ENCODE measurements at places on chromosomes 7 and 10.

GRCh38 chr7:54904130-54904529 lies 114.7 kb upstream of the EGFR start:
- DNase-seq: no peak

DNA sequence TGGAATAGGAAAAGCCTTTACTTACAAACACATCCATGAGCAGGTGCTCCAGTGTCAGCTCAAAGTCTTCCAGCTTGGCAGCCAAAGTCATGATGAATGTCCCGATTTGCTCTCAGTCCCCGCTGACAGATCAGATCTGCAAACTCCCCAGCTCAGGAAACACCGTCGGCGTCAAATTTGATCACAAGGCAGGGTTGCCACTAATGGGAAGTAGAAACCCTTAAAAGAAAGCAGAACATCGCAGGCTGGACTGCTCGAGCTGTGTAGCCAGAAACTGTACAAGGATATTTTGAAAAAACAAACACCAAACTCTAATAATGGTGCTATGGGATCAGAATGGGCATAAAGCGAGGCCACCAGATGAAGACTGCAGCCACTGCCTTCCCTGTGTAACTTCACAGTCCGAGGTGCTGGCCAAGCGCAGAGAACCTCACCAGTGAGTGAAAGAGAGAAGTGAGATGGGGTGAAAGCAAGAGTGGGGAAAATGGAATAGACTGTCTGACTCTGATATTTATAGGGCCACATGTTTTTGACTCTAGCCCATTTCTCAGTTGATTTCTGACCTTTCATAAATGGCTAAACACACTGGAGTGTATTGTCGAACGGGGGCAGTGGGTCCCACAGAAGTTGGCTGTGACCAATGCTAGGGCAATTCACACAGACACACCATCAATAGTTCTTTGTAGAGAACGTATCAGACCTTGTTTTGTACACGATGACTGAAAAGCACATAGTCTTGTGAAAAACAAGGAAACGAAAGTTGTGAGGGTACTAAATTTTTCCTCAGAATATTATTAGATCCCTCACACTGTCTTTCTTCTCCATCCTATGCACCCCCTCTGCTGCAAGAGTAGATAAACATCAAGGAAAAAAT lies 306.2 kb downstream of the FRMD4A start:
- DNase-seq: no peak

DNA sequence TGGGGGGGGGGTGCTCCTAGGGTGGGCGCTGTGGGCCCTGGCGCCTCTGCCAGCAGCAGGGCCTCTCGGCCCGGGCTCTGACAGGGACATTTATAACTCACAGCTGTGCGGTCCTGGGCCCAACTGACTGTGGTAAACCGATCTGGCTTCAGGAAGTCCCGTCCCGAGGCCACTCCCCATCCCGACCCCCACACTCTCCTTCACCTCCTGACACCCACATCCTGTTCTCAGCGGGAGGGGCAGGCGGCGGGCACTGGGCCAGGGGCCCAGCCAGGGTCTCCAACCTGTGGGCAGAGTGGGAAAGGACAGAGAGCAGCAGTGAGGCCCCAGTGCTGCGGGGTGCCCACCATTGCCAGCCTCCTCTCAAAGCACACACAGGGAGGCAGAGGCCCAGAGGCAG lies 69.1 kb downstream of the ZMIZ1 start:
- no peak for DNase-seq

GRCh38 chr7:64541438-64542359 lies 21.2 kb downstream of the ZNF680 start:
- DNase-seq: no peak

DNA sequence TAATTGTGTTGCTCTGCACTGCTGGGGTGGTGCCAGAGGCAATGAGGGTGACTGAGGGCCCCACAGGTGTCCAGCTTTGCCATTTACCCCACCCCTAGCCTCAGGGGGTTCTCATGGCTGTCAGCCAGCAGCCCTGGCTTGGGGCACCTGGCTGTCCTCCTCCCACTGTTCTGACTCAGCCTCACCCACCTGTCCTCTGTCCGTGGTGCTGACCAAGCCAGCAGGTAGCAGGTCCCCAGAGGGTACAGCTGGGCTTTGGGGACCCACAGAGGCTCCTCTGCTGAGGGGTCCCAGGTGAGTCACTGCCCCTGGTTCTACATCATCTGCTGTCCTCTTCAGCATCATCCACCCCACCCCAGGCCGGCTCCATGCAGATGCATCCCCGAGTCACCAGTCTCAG lies 32.2 kb upstream of the ZNF716 start:
- no peak for DNase-seq

- DNase-seq: no peak
Observed at GRCh38 chr10:132832186-132832969, 46.4 kb upstream of the NKX6-2 start.

GRCh38 chr10:32307609-32308008 lies 39.3 kb downstream of the EPC1 start:
- DNase-seq: no peak

DNA sequence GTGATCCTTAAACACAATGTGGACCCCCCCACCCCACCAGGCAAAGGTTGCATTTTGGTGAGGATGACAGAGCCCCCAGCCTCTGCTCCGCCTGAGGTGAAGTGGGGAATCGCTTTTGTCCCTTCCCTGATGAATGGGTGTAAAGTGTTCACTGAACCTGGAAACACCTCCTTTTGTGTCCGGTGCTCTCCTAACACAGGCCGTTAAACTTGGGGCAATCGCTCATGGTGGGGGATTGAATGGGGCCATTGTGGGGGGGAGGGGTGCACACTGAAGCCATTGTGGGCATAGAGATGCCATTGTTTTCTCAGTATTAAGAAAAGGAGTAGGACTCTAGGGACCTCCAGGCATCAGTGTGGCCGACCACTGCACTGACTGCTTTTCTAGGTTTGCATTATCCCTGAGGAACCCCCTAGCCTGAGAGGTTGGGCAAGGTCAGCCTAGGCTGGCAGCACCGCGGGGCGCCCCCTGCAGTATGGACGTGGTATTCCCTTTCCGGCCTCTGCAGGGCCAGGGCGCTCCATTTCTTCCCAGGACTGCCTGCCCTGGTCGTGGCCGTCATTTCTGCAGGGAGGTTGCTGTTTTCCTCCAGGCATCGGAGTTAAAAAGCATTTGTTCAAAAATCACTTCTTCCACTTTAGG lies 158.3 kb downstream of the TCF7L2 start:
- DNase-seq: no peak

GRCh38 chr7:142412551-142413193 lies 154.8 kb upstream of the PRSS58 start:
- no peak for DNase-seq

- DNase-seq: no peak
Observed at GRCh38 chr10:32379318-32379949, 32.5 kb upstream of the EPC1 start.

DNA sequence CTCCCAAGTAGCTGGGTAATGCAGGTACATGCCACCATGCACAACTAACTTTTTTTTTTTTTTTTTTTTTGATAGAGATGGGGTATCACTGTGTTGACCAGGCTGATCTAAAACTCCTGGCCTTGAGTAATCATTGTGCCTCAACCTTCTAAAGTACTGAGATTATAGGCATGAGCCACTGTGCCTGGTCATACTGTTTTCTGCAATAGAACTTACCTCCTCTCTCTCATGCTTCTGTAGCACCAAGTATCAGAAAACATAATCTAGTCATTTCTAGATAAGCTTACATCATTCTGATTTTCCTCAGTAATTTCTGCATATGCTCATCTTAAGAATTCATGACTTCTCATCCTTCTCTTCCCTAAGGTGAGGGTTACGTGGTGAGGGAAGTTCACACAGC lies 210.0 kb downstream of the IMMP2L start:
- DNase-seq: no peak

- DNase-seq: no peak
Observed at GRCh38 chr7:8283968-8284367, 22.0 kb upstream of the ICA1 start.

DNA sequence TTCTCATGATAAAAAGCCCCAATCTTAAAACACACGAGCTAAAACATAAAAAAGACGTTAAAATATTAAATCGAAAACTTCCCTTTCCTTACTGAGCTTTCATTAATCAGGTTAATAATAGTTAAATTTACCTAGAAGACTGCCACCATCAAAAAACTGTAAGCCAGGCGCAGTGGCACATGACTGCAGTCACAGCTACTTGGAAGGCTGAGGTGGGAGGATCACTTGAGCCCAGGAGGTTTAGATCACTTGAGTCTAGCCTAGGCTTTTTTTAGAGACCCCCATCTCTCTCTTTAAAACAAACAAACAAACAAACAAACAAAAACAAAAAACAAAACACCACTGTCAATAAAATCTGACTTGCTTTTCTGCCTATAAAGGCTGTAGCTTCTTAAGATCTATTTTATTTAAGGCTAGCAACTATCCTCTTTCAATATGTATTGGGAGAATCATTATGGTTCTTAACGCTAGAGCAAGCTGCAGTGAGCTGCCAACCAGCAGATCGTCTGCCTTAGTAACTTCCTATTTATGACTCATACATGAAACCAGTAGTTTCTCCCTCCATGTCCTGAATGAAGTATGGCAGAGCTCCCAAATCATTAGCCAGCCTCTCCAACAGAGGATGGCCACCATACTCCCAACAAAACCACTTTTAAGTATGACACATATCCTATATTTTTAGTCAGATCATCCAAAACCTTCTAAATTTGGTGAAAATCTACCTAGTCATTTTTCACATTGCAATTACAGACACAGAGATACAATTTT lies 163.7 kb downstream of the SRPK2 start:
- DNase-seq: no peak

GRCh38 chr7:122136639-122137245 lies 7.3 kb downstream of the AASS start:
- DNase-seq: no peak

DNA sequence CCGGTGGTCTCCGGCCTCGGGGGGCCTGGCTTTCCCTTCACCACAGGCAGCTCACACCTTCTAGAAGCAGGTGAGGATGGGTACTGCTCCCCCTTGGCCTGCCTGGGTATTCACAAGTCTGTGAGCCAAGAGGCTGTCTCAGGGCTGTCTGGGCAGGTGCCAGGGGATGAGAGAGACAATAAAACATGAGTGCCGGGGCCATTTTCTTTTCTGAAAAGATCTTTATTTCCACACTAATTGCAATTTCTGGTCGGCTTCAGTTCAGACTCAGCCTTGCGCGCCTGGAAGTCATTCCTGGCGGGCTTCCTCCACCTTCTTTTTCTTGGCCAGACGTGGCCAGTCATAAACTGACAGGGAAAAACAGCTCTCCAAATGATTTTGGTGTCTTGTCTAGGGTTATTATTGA lies 171.2 kb downstream of the ARHGAP12 start:
- no peak for DNase-seq

GRCh38 chr10:3877211-3878000 lies 92.4 kb upstream of the KLF6 start:
- DNase-seq: no peak

DNA sequence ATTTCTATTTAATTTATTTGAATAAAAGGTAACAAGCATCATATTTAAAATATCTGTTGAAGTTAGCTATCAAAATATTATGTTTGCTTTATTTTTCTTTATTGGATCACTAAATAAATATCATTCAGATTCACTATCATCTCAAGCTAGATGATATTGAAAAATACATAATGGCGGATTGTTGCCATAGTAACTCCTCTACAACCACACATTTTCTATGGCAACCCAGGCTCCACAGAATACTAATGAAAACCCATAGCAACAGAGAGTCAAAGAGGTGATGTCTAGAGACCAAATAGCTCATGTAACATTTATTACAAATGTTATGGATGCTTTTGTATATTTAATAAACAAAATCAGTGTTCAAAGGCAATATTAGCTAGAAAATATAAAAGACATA lies 148.9 kb upstream of the CDK1 start:
- no peak for DNase-seq

- no peak for DNase-seq
Observed at GRCh38 chr10:126674741-126675515, 4.4 kb upstream of the C10orf90 start.

DNA sequence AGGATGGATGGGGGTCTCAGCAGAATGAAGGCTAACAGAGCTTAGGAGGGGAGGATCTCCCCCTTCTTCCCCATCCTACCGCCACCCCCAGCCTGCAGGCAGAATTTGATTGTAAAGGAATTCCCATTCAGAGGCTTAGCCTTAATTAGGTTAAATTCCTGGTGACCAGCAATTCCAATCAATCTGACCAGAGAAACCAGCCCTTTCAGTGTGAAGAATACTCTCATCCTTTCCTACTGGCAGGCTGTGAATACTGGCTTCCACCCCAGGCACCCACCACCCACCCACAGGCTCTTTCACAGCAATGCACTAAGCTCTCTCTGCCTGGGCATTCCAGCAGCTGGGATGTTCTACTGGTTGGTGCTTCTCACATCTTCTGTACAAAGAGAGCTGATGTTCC lies 137.9 kb upstream of the LYZL1 start:
- no peak for DNase-seq

GRCh38 chr10:111101796-111102195 lies 25.0 kb downstream of the ADRA2A start:
- DNase-seq: no peak

GRCh38 chr10:31920538-31920937 lies 8.1 kb downstream of the ARHGAP12 start:
- no peak for DNase-seq

GRCh38 chr10:88793712-88794299 lies 8.7 kb upstream of the LIPM start:
- no peak for DNase-seq

GRCh38 chr10:11063856-11064255 lies 46.2 kb downstream of the CELF2 start:
- DNase-seq: no peak

- DNase-seq: no peak
Observed at GRCh38 chr7:151404216-151405011, 5.4 kb downstream of the WDR86 start.

DNA sequence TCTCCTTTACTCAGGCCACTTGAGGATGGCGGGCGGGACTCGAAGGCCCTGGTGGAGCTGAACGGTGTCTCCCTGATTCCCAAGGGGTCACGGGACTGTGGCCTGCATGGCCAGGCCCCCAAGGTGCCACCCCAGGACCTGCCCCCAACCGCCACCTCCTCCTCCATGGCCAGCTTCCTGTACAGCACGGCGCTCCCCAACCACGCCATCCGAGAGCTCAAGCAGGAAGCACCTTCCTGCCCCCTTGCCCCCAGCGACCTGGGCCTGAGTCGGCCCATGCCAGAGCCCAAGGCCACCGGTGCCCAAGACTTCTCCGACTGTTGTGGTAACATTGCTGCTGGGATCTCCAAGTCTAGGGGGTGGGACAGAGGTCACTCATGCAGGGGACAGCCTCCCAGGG lies 65.7 kb downstream of the GTF2IRD1 start:
- no peak for DNase-seq

All from stimulated activated CD8-positive, alpha-beta memory T cell treated with anti-CD3 and anti-CD28 coated beads, Interleukin-4, amount 100 ng/mL, for 4 hours (primary cell).